T-helper 9 cell (primary cell): ENCODE measurements at places on chromosomes 2 and 18.

- no peak for DNase-seq
Measured at GRCh38 chr2:105680357-105680756, 64.4 kb upstream of the NCK2 start.

- no peak for DNase-seq
Measured at GRCh38 chr2:13745330-13745729, 887.2 kb upstream of the LRATD1 start.

- DNase-seq: no peak
Measured at GRCh38 chr2:109322111-109322510, 193.1 kb downstream of the SH3RF3 start.

DNA sequence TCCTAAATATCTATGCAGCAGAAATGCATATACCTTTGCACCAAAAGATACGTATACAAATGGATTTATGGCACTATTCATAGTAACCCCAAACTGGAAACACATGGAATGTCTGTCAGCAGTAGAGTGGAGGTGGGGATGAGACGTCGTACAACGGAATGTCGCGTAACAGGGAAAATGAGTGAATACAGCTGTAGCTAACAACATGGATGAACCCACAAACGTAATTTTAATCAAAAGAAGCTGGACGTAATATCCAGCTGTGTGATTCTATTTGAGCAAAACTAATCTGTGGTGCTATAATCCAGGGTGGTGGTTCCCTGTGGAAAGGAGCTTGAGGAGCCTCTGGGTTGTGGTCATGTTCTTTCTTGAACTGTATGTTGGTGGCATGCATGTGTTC lies 89.9 kb downstream of the MTA3 start:
- DNase-seq: no peak

- no peak for DNase-seq
Measured at GRCh38 chr18:31970617-31971016, 27.7 kb upstream of the TRAPPC8 start.

DNA sequence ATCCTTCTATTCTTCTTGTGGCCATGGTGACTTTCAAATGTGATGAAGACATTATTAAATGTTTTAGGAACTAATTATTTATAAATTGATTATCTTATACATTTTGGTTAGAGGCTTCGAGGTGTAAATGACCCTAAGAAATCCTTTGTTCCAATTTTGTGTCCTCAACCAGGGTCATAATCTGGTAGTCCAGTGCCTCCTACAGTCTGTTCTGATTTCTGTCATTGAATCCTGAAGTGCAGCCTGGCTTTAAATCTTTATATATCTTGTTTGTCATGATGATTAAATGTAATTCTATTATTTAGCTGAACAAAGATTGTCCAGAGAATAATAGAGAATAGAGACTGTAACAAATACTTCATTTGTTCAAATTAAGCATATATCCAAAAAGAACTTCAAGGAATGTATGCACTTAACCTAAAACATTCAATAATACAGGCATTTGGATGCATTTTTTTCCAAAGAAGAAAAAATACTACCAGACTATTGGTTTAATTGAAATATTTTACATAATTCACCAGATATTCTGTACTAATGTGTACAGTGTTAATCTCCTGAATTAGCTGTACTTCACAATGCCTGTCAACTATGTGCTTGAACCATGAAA lies 89.8 kb downstream of the PRPF40A start:
- DNase-seq: no peak

DNA sequence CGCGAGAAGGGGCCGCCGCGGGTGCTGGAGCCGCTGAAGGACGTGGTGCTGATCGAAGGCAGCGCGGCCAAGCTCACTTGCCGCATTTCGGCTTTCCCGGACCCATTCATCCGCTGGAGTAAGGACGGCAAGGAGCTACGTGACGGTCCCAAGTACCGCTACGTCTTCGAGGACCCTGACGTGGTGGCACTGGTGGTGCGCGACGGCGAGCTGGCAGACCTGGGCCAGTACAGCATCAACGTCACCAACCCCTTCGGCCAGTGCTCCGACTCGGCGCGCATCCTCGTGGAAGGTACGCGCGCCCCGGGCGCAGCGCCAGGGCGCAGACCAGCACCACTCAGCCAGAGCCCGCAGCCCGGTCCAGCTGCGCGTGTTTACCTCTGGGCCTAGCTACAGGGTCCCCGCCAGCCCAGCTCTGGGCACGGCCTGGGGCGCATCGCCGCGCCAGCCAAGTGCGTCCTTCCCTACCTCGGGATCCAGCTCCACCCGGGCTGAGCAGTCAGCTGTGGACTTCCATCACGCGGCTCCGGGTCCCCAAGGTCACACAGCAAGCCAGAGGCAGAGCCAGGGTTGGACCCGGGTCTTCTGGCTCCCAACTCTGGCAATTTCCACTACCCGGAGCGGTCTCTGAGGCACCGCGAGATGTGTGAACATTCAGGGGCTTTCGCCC lies 1.7 kb upstream of the GMPPA start:
- no peak for DNase-seq

DNA sequence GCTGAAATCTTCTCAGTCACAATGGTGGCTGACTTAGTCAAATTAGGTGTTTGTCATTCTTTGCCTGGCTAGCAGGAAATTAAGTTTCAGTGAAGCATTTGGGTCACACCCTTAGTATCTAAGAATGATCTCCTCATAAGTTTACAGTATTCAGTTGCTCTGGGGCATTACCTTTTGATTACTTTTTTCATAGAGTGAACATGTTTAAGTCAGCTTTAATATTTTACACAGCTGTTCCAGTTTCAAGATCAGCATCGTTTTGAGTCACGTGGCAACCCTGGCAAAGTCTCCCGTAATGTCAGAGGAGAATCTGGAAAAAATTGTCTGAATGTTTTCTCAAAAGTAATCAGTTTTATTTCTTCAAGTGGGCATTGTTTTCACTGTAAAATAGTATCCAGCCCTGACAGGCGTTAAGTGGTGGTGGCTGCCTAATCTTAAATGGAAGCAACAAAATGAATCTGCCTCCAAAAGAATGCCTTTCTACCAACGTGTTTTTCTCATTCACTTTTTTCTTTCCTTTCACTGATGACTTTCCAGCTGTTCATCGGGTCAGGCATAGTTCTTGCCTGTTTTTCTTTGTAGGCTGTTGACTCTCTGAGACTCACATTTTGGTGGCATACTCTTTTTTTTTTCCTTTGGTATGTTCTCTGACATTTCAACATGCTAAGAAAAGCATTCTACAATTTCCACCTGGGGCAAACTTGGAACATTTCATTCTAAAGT lies 319.6 kb upstream of the TCF4 start:
- no peak for DNase-seq

DNA sequence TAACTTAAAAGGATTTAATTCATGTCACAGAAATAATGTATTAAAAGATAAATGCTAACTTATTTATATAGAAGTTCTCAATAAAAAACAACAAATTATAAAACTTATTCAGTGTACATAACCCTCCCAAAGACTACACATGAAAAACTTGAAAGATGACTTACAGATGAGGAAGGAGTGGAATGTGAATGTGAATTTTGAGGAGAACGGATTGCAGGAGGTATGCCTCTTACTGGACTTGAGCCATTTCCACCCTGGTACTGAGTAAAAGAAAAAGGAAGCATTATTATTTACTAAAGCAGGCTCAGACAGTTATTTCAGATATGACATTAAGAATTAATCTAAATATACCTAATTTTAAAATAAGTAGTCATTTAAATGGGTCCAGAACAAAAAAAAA lies 104.4 kb downstream of the TLK1 start:
- no peak for DNase-seq

GRCh38 chr2:74457549-74458131 lies 598 bp upstream of the WBP1 start:
- DNase-seq: peak; percentile 72

GRCh38 chr2:166900700-166901099 lies 12.4 kb downstream of the XIRP2 start:
- DNase-seq: no peak

- no peak for DNase-seq
Measured at GRCh38 chr18:12369211-12369610, 7.8 kb downstream of the AFG3L2 start.

DNA sequence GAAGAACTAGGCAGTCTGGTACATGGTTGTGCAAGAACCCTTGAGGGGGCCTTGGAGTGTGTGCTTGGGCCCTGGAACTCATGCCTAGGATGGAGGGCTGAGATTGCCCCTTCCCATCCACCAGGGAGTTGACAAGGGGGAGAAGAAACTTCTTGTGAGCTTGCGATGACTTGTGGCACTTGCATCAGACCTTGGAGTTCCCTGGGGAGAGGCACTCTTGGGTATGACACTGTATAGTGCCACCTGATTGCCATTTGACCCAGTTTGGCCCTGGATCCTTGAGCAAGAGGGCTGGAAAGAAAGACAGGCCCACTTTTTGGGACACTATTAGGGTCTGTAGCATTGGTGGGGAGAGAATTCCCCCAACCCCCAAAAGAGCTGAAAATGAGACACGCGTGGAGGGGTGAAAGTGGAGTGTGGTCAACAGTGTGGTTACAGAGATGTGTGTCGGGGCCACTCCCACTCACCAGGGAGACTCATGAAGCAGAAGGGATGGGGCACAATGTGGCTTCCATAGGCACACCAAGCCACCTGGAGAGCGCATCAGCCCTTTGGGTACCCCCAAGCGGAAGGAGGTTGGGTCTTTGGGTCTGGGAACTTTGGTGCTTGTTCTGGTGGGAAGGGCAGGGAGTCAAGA lies 101.3 kb downstream of the MSH2 start:
- DNase-seq: no peak

- DNase-seq: no peak
Measured at GRCh38 chr18:26103579-26103978, 13.2 kb upstream of the SS18 start.

DNA sequence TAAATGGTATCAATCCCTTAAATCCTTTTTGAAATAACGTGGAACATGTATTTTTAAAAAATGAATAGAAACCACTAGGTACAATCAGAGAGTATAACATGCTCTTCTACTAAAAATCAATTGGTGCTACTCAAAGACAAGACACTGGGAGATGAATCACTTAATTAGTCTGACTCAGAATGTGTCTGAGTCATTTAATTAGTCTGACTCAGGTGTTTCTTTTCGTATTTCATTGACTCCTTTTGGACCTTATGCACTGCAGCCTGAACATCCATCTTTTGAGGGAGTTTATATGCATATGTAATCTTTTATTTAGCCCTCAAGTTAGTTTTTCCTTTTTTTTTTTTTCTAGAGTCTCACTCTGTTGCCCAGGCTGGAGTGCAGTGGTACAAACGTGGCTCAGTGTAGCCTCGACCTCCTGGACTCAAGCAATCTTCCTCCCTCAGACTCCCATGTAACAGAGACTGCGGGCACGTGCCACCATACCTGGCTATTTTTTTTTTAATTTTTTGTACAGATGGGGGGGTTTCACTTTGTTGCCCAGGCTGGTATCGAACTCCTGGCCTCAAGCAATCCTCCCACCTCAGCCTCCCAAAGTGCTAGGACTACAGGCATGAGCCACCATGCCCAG lies 26.5 kb downstream of the PPP4R3B start:
- no peak for DNase-seq

DNA sequence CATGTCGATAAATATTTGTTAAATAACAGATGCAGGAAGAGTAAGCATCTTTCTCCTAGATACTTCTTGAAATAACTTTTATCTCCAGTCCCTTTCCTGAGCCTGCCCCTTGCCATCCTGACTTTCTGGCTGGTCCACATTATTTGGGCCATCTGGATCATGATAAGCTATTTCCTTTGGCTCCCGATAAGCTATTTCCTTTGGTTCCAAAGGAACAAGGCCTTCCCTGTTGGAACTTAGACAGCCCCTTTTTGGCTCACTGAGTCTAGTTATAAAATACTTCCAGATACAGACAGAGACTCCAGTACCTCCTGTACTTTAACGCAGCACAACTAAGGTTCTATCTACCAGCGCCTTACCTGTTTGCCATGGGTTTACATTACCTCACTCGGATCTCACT lies 205.3 kb upstream of the CCDC150 start:
- DNase-seq: no peak

DNA sequence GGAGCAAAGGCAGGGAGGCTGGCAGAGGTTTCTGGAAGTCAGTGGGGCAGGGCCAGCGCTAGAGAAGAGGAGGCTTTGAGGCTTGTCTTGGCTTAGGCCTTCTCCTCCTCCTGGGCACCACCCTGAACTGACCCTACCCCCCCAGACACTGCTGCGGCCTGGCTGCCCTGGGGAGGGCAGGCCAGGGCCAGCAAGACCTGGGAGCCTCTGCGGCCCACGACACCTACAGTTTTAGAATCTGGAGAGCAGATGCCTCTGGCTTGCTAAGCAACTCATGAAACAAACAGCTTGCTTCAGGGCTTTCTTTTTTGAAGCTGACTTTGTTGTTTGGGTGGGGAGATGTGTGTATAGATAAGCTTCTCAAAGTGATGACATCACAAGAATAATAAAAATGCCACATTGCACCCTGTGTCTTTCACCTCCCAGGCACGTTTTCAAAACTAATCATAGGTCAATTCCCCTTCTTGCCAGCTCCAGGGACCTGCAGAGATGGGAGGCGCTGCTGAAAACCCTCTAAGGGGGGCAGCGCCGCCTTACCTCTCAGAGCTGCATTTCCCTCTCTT lies 46.2 kb upstream of the SMAD7 start:
- DNase-seq: peak; percentile 7

DNA sequence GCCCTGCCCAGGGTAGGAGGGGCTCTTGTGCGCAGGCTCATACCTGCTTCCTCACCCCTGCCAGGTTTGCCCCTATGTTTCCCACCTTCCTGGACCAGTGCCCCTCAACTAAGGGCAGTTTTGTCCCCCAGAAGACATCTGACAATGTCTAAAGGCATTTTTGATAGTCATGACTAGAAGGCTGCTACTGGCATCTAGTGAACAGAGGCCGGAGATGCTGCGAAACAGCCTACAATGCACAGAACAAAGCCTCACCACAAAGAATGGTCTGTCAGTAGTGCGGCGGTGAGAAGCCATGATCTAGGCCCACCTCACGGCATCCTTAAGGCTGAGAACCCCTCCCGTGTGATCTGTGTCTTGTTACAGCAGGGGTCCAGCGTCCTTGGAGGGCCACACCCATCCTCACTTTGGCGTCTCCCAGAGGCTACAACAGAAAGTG lies 96.0 kb downstream of the TMEM17 start:
- DNase-seq: no peak

GRCh38 chr2:67255933-67256615 lies 141.1 kb upstream of the ETAA1 start:
- no peak for DNase-seq

GRCh38 chr2:139457873-139458272 lies 677.7 kb upstream of the NXPH2 start:
- no peak for DNase-seq

GRCh38 chr2:107018366-107018765 lies 132.4 kb upstream of the ST6GAL2 start:
- no peak for DNase-seq

GRCh38 chr2:2716771-2717170 lies 385.7 kb upstream of the MYT1L start:
- DNase-seq: no peak

DNA sequence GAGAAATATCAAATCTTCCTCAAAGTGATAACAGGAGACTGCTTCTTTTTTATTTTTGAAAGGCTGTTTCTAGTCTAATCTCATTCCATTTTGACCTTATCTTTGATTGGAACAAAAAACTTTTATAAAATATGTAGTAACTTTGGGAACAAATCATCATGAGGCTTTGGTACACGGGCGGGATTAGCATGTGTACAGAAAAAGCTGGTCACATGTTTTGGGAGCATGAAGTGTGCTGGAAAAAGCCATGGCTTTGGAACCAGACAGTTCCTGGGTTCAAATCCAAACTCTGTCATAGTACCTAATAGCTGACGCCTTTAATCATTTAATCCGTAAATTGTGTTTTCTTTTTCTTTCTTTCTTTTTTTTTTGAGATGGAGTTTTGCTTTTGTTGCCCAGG lies 78.2 kb downstream of the RFTN2 start:
- DNase-seq: no peak
